Prostate gland (tissue), 2 donors: ENCODE measurements at places on chromosomes 6 and 20.

DNA sequence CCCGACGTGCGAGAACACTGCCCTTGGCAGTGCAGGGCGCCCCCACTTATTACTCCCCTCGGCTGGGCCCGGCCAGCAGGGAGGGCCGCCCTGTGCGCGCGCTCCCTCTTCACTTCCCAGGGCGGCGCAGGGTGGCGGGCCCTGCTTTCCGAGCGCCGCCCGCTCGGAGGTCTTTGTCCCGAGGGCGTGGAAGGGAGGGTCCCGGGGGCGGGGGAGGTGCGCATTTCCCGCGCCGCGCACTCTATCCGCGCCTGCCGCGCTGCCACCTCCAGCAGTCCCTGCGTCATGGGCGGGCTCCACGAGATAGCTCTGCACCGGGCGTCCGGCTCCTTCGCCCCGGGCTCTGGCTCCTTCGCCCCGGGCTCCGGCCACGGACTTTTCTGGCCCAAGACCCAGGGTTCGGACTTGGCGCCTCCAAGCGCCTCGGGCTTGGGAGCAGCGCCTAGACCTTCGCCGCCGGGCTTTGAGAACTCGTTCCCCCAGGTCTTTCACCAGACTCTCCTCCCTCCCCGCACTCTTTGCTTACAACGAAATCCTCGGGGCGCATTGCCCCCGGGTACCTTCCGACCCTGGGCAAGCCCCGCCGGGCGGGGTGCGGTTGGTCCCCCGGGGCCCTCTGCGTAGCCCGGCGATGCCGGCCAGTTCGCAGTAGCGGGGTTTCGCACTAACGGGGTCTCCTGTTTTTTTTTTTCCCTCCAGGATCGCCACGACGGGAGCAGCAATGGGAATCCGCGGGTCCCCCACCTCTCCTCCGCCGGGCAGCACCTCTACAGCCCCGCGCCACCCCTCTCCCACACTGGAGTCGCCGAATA lies 1.6 kb downstream of the TFAP2C start:
- peak overlapping the region; percentile 58 for H3K4me3 ChIP-seq
- DNase-seq, result peak; percentile 24
- H3K4me1 ChIP-seq, result no peaks in the 10 kb centered on the region
- H3K27me3 ChIP-seq, result peaks cover 3% of the 10 kb centered on the region
- H3K27ac ChIP-seq, result peak overlapping the region; percentile 91

GRCh38 chr20:37336369-37337207 lies 9.4 kb upstream of the SRC start:
- no peaks in the 10 kb centered on the region for H3K27me3 ChIP-seq
- H3K36me3 ChIP-seq, result no peaks in the 10 kb centered on the region
- H3K4me1 ChIP-seq, result no peaks in the 10 kb centered on the region
- no peak for DNase-seq
- H3K27ac ChIP-seq, result peak overlapping the region; percentile 36

DNA sequence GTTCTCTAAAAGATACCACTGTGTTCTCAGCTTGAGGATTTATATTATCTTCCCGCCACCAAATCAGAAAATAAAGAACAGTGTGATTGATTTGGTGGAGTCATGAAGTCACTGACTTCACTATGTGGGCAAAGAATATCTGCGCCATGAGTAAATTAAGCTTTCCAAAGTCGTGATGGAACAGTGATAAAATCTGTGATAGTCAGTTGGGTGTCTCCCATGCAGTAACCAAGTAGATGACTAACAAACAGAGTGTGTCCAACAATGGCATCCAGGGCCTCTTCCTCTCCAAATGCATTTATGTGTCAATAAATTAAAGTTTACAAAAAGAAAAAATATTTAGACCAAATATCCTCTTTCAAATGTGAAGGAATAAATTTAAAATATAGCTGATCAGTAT lies 87.0 kb upstream of the DST start:
- H3K27me3 ChIP-seq, result no peaks in the 10 kb centered on the region
- H3K36me3 ChIP-seq, result no peaks in the 10 kb centered on the region
- no peak overlapping the region for H3K27ac ChIP-seq
- no peaks in the 10 kb centered on the region for H3K4me1 ChIP-seq
- no peak for DNase-seq

DNA sequence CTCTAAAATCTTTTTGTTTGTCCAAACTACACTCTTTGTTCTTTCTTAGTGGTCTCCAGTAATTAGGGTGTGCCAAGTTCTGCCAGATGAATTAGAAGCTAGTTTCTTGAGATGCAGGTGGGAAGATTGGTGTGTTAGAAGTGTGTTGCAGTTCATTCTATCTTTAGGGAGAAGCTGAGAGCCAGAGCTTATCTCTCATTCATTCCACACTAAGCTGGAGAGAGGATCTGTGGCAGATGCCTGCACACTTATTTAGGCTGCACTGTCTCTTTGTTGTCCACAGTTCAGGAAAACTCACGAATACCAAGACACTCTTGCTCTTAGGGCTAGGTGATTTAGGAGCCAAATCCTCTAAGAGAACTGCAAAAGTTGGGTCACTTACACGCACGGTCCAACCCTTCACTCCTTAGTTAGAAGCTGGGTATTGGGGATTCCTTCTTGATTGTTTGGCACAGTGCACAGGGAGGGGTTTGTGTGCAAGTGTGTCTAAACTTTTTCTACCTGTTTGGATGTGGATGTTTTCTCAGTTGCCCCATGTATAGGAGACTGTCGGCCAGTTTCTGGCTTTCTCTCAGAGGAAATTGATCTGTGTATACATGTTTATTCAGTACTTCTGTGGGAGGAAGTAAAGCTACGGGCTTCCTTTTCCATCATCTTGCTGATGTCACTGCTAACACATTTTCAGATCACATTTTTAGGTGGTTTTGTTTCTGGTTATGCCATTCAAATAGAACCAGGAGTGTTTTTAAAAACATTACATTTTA lies 49.5 kb downstream of the SMAP1 start:
- H3K4me1 ChIP-seq, result no peaks in the 10 kb centered on the region
- no peaks in the 10 kb centered on the region for H3K27me3 ChIP-seq
- no peak overlapping the region for H3K27ac ChIP-seq

DNA sequence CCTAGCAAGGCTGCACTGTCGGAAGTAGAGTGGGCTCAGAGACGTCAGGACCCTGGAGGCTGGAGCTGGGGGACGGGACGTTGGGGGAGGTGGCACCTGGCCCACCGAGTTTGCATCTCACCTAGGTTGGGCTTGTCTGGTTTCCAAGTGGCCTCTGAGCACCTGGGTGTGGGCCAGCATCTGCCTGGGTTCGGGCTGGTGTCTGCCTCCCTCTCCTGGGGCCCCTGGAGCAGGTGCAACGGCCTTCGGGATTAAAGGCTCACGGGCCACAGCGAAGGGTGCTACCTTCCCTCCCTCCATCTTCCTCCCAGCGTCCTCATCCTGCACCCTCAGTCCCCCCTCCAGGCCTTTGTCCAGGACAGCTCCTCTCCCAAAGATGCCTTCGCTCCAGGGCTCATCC lies 6.0 kb downstream of the HRH3 start:
- no peaks in the 10 kb centered on the region for H3K36me3 ChIP-seq
- peaks cover 17% of the 10 kb centered on the region for H3K4me1 ChIP-seq
- no peak overlapping the region for H3K27ac ChIP-seq
- no peak overlapping the region for H3K4me3 ChIP-seq
